Stimulated activated CD4-positive, alpha-beta T cell treated with anti-CD3 and anti-CD28 coated beads, Interleukin-1b, Interleukin-23, amount 100 ng/mL, for 1 hour (primary cell): ENCODE measurements at places on chromosomes 4 and X.

GRCh38 chrX:55742649-55743048, 25.1 kb downstream of the RRAGB start:
- no peak for DNase-seq

DNA sequence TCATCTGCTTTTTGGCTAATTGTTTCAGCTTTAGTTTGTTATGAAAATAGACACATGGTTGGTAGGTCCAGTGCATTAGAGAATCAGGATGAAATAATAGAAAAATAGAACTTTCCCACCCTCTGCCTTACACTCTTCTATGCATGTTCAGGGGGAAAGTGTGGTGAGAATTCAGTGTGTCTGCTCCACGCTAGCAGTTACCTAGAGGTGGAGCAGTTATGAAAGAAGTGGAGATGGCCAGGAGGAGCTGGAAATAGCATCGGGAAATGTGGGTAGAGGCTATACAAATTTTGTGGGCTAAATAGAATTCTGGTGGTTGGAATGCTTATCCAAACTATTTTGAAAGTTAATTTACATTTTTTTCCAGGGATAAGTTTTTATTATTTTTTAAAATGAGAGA, 91.4 kb upstream of the MAD2L1 start:
- no peak for DNase-seq

GRCh38 chrX:148310426-148311165, 189.8 kb upstream of the AFF2 start:
- peak; percentile 2 for DNase-seq

DNA sequence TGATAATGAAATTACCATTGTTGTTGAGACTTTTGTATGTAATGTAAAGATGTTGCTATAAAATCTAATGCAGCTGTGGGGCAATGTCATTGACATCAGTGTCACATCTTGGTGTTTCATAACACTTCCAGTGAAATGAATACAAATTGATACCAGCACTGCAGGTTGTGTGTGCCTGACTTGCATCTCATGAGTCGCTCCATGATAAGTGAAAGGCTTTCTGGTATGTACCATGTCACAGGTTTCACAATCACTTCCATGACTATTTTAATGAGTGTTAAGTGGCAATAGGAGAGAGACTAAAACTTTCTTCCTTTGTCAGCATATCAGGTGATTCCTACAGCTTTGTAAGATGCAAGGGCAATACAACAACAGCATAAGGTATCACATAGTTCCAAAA, 94.4 kb downstream of the ABCB7 start:
- DNase-seq, result no peak

- no peak for DNase-seq
These were observed 45.5 kb downstream of the NPFFR2 start for GRCh38 chr4:72077346-72077745.
